NCI-H2081 treated with DMSO at 0.1 percent for 48 hours (cell line): ENCODE measurements at places on chromosomes 4 and X.

- DNase-seq, result no peak
Measured at GRCh38 chr4:168667921-168668320, 171.1 kb downstream of the PALLD start.

- no peak for DNase-seq
Measured at GRCh38 chr4:74096265-74096980, 2.6 kb downstream of the CXCL2 start.

GRCh38 chrX:54695816-54696487 is 102.1 kb downstream of the ITIH6 start:
- DNase-seq, result no peak

GRCh38 chr4:142128529-142128928 is 492.1 kb downstream of the IL15 start:
- DNase-seq, result no peak

DNA sequence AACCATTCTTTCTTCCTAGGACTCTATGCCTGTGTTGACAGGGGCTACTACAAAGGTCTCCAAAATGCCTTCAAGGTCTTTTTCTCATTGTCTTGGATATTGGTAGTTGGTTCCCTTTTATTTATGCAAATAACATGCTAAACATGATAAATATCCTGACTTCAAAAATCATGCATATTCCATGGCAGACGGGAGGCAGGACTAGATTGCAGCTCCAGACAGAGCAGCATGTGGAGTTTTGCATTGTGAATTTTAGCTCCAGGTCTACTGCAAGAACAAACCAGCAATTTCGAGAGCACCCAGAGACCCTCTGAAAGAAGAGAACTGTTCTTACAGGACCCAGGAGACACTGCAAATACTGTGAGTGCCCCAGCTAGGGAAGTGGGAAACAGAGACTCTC is 254.9 kb downstream of the RCHY1 start:
- no peak for DNase-seq
